ENCODE measurements at places on chromosomes 1 and 21. TPM values are rescaled to one million over a fixed set of nuclear protein-coding genes. Genes with fewer than 3 reads are reported as not detected.
A peak's percentile ranks its signal among the peaks of the same experiment; 100 is the strongest.

BTBD19 gene
- total RNA-seq: 3.9 TPM

IVL gene
- not detected for total RNA-seq

GRCh38 chr21:45544449-45545235 lies 2.4 kb upstream of the SLC19A1 start:
- H3K4me1 ChIP-seq: peaks cover 17% of the 10 kb centered on the region
- H3K27me3 ChIP-seq: no peaks in the 10 kb centered on the region
- no peak overlapping the region for H3K27ac ChIP-seq
- H3K4me3 ChIP-seq: no peak overlapping the region
- peak; percentile 44 for DNase-seq

- H3K27me3 ChIP-seq: no peaks in the 10 kb centered on the region
- H3K27ac ChIP-seq: no peak overlapping the region
- no peaks in the 10 kb centered on the region for H3K36me3 ChIP-seq
- no peak overlapping the region for H3K4me3 ChIP-seq
- no peak for DNase-seq
These were observed 105.4 kb upstream of the LBR start for GRCh38 chr1:225533238-225533637.

- peak overlapping the region; percentile 59 for H3K27ac ChIP-seq
- DNase-seq: peak; percentile 21
- peaks cover 8% of the 10 kb centered on the region for H3K27me3 ChIP-seq
- H3K36me3 ChIP-seq: no peaks in the 10 kb centered on the region
- peak overlapping the region; percentile 64 for H3K4me3 ChIP-seq
- H3K4me1 ChIP-seq: peaks cover 30% of the 10 kb centered on the region
These were observed 361 bp downstream of the TMCC2 start for GRCh38 chr1:205228093-205228521.

DNA sequence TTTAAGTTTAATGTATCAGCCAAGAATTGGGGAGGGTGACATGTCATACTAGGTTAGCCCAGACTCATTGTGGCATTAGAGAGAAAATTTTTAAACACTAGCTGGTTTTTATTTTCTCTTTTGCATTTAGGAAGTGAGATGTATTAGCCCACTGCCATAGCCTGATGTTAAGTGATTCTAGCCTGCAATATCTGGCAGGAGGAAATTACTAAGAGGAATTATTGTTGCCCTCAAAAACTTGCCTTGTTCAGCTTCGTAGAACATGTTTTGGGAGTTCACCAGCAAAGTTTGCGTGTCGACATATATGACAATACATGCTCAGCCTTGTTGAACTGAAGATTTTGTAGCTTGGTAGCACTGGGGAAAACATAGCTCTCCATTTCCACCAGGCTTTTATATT lies 12.5 kb downstream of the ADAM30 start:
- H3K4me3 ChIP-seq: no peak overlapping the region
- H3K27ac ChIP-seq: no peak overlapping the region
- no peaks in the 10 kb centered on the region for H3K27me3 ChIP-seq

- H3K4me3 ChIP-seq: no peak overlapping the region
- DNase-seq: no peak
- no peaks in the 10 kb centered on the region for H3K27me3 ChIP-seq
- no peaks in the 10 kb centered on the region for H3K36me3 ChIP-seq
- no peaks in the 10 kb centered on the region for H3K4me1 ChIP-seq
These were observed 28.2 kb downstream of the CD34 start for GRCh38 chr1:207882692-207883091.

DNA sequence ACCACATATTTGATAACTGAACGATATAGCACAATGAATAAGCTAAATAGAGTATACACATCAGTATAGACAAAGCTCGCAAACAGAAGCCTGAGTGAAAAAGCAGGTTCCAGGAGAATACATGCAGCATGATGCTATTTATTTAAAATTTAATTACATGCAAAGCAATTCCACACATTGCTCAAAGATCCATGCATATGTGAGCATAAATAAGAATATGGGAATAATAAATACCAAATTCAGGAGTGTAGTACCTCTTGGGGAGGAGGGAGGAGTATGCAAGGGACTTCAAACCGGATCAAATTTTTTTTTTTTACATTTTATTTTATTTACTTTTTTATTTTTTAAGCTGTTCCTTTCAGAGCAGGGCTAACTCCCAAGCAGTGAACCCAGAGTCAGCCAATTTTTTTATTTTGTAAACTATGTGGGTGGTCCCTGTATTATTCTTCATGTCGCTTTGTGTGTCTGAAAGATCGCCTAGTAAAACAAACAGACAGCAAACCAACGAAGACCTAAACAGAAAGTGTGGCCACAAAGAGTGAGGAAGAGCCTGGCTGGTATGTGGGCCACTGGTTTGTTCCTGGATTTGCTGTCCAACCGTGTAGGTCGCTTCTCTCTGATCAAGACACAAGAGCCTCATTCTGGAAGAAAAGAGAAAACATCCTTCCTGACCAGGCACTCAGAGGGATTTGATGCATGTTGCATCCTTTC lies 4.2 kb upstream of the SHISAL2A start:
- H3K36me3 ChIP-seq: no peaks in the 10 kb centered on the region
- no peak overlapping the region for H3K4me3 ChIP-seq
- peaks cover 12% of the 10 kb centered on the region for H3K4me1 ChIP-seq
- DNase-seq: no peak
- H3K27me3 ChIP-seq: peaks cover 10% of the 10 kb centered on the region

PALMD gene
- 4.0 TPM for total RNA-seq

DNA sequence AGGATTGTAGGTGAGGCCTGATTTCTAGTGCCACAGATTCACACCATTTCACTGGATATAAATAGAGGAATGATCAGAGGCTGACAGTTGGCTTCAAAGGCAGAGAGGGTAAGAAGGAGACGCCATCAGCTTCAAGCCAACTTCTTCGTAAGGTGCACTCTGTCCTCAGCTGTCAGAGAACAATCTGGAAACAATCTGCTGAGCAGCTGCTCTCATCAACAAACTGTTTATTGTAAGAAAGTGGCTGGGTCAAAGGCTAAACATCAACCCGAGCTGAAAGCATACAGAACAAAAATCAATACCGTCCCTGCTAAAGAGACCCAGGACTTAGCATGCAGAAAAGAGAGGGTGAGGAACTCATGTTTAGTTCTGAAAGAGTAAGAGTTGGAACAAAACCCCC lies 48.2 kb downstream of the HLCS start:
- H3K4me3 ChIP-seq: no peak overlapping the region
- H3K4me1 ChIP-seq: peaks cover 22% of the 10 kb centered on the region
- no peaks in the 10 kb centered on the region for H3K27me3 ChIP-seq
- no peaks in the 10 kb centered on the region for H3K36me3 ChIP-seq

GRCh38 chr1:71463144-71463543 lies 382.3 kb upstream of the ZRANB2 start:
- no peaks in the 10 kb centered on the region for H3K36me3 ChIP-seq
- H3K4me3 ChIP-seq: no peak overlapping the region
- no peak for DNase-seq

ITPKB gene
- 9.5 TPM for total RNA-seq

SH2D5 gene
- total RNA-seq: not detected

HLX gene
- total RNA-seq: 7.9 TPM

All from Peyer's patch (tissue), 4 donors.